ENCODE measurements at places on chromosomes 7 and 10. TPM values are rescaled to one million over a fixed set of nuclear protein-coding genes. Genes with fewer than 3 reads are reported as not detected.

- no peak for DNase-seq
- peaks cover under 1% of the 10 kb centered on the region for H3K4me1 ChIP-seq
- H3K27ac ChIP-seq = no peak overlapping the region
- no peak overlapping the region for H3K4me3 ChIP-seq
Measured at GRCh38 chr7:30543813-30544525, 39.3 kb upstream of the GGCT start.

DNA sequence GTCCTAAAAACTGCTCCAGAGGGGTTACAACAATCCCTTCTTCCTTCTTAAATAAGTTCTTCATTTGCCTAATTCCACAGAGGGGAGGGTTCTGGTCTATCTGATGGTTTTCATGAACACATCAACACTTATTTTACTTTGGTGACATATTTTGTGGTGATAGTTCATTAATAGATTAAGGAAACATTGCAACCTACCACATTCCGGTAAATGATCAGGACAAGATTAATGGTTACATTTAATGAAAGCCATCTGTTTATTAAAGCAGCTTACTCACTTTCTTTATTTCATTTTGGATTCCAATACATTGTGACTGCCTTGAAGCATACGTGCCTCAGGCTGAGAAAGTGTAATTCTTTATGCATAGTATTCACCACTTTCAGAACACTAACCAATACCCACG, 101.0 kb downstream of the SKIDA1 start:
- H3K27ac ChIP-seq = no peak overlapping the region
- H3K27me3 ChIP-seq = no peaks in the 10 kb centered on the region

- H3K4me3 ChIP-seq = no peak overlapping the region
- no peak for DNase-seq
- no peaks in the 10 kb centered on the region for H3K27me3 ChIP-seq
- no peaks in the 10 kb centered on the region for H3K4me1 ChIP-seq
- no peaks in the 10 kb centered on the region for H3K36me3 ChIP-seq
Measured at GRCh38 chr10:47071891-47072290, 160.7 kb downstream of the PTPN20 start.

GRCh38 chr10:12337453-12338372, 11.6 kb upstream of the CAMK1D start:
- no peak overlapping the region for H3K27ac ChIP-seq
- H3K36me3 ChIP-seq = no peaks in the 10 kb centered on the region
- DNase-seq = no peak
- H3K27me3 ChIP-seq = no peaks in the 10 kb centered on the region

GRCh38 chr7:36153571-36154097, 580 bp downstream of the EEPD1 start:
- H3K27me3 ChIP-seq = no peaks in the 10 kb centered on the region
- H3K4me1 ChIP-seq = peaks cover 8% of the 10 kb centered on the region
- peak overlapping the region; percentile 49 for H3K4me3 ChIP-seq
- peak overlapping the region; percentile 86 for H3K27ac ChIP-seq
- no peaks in the 10 kb centered on the region for H3K36me3 ChIP-seq

- no peak overlapping the region for H3K4me3 ChIP-seq
- DNase-seq = no peak
- no peaks in the 10 kb centered on the region for H3K36me3 ChIP-seq
- no peaks in the 10 kb centered on the region for H3K4me1 ChIP-seq
- no peak overlapping the region for H3K27ac ChIP-seq
Measured at GRCh38 chr7:158809596-158809995, 19.7 kb downstream of the ESYT2 start.

- no peak for DNase-seq
- no peak overlapping the region for H3K27ac ChIP-seq
- H3K27me3 ChIP-seq = no peaks in the 10 kb centered on the region
- H3K4me3 ChIP-seq = no peak overlapping the region
- H3K4me1 ChIP-seq = no peaks in the 10 kb centered on the region
Measured at GRCh38 chr10:29151005-29151404, 137.9 kb upstream of the LYZL1 start.

- no peaks in the 10 kb centered on the region for H3K4me1 ChIP-seq
- H3K27me3 ChIP-seq = no peaks in the 10 kb centered on the region
- no peak overlapping the region for H3K4me3 ChIP-seq
- no peak overlapping the region for H3K27ac ChIP-seq
- DNase-seq = no peak
- H3K36me3 ChIP-seq = no peaks in the 10 kb centered on the region
Measured at GRCh38 chr7:7581531-7582179, 15.0 kb downstream of the MIOS start.

DNA sequence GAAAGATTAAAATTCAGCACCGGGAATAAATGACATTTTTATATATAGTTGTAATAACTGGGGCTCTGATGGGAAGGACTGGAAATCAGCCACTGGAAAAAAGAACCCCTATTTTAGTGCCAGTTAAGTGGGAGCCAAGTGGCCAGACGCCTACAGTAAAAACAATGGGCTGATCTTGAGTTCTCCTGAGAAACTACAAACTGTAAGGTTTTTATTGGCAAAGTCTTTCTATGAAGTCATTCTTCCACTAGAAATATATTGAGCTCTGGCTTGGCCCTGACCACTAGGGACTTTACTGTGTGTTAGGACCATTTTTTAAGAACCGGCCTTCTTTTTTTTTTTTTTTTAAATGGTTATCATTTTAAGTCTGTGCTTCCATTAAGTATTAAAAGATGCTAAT, 79.6 kb downstream of the ZNF22 start:
- H3K4me1 ChIP-seq = no peaks in the 10 kb centered on the region
- H3K4me3 ChIP-seq = no peak overlapping the region
- no peaks in the 10 kb centered on the region for H3K27me3 ChIP-seq
- H3K27ac ChIP-seq = no peak overlapping the region
- DNase-seq = no peak
- H3K36me3 ChIP-seq = no peaks in the 10 kb centered on the region

- no peak for DNase-seq
- H3K4me3 ChIP-seq = no peak overlapping the region
- no peaks in the 10 kb centered on the region for H3K4me1 ChIP-seq
- no peaks in the 10 kb centered on the region for H3K27me3 ChIP-seq
Measured at GRCh38 chr7:2045559-2046405, 187.0 kb downstream of the MAD1L1 start.

DNA sequence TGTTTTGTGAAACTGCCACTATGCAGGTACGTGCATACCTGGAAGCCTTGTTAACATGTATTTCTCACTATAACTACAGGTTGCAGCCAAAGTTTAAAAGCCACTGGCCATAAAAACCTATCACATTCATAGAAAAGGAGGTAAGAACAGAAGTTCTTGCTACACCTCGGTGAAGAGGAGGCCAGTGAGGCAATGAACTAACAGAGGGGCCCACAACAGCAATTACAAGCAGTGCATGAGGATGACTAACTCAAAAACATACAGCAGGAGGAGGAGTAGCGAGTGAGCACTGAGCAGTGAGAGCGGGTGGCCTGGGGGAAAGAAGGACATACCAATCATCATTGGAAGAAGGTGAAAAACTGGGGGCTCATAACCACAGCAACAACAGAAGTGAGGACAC, 51.6 kb downstream of the NUDCD3 start:
- H3K4me1 ChIP-seq = no peaks in the 10 kb centered on the region
- H3K27me3 ChIP-seq = no peaks in the 10 kb centered on the region
- no peak overlapping the region for H3K4me3 ChIP-seq
- no peak overlapping the region for H3K27ac ChIP-seq

- no peaks in the 10 kb centered on the region for H3K27me3 ChIP-seq
- no peak for DNase-seq
- H3K4me1 ChIP-seq = no peaks in the 10 kb centered on the region
- H3K27ac ChIP-seq = no peak overlapping the region
Measured at GRCh38 chr7:101410743-101411507, 48.2 kb downstream of the COL26A1 start.

DNA sequence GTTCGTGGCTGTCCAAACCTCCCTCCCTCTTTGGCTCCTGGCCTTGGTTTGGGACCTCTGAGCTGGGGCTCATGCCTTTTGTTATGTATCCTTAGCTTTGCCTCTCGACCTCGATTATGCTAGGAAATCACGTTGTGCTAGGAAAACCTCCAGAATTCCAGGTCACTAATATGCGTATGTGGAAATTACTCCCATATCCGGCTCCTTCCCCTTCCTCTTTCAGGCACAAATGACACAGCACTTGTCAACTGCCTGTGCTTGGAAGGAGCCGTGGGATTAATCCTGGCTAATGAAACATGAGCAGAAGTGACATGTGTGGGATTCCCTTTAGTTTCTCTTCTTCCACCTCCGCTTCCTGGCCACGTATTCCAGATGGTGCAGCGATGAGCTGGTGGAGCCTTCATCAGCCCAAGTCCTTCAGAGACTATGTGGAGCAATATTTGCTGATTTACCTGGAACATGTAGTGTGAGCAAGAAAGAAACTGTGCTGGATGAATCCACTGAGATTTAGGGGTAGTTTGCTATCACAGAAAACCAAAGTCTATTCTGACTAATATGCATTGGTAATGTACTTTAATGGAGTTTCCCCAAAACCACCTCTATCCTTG, 149.2 kb downstream of the REEP3 start:
- no peak overlapping the region for H3K4me3 ChIP-seq
- H3K4me1 ChIP-seq = peaks cover 28% of the 10 kb centered on the region
- H3K27ac ChIP-seq = peak overlapping the region; percentile 56
- no peak for DNase-seq
- no peaks in the 10 kb centered on the region for H3K27me3 ChIP-seq
- H3K36me3 ChIP-seq = no peaks in the 10 kb centered on the region

DNA sequence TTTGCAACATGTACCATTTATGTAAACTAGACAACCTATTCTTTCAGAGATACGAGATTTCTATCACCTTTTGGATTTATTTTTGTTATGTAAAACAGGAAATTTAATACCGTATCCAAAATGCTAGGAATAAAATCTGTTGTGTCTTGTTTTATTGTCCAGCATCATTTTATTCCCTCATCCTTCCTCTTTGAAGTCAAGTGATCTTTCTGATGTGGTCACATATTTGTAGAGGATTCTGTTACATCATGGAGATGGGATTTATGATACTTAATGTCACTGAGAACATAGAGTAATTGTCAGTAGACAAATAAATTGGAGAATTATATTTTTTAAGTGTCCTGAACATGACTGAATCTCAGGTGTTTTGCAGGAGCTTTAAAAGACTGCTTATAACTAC, 64.7 kb downstream of the ZNF277 start:
- no peaks in the 10 kb centered on the region for H3K27me3 ChIP-seq
- no peak for DNase-seq
- no peak overlapping the region for H3K4me3 ChIP-seq
- H3K36me3 ChIP-seq = no peaks in the 10 kb centered on the region

DNA sequence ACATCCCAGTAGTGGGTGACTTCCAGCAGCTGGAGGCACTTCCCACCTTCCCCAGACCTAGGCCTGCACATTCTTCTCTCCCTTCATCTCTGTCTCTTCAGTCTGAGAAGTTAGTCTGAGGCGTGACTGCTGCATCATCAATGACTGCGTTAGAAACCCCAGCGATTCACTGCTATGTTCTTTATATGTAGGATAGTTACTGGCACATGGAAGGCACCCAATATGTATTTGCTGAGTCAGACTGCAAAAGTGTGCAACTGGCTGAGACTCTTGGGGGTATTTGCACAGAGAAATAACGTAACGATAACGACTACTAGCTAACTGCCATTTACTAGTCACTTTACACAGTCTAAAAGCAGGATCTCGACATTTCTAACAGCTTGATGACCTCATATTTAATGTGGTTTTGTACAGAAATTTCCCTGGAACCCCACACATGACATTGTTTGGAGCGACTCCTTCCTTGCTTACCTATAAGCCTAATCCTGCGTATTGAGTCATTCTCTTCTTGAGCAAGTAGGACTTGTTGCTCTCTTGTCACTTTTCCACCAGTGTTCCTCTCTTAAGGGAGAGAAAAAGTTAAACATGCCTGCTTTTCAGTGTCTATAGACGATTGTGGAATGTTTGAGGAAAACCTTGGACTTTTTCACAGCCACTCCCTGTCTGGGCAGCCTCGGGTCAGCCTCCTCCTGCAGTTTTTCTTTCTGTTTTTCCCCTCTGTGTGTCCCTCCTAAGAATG, 45.5 kb downstream of the THNSL1 start:
- peak overlapping the region; percentile 57 for H3K27ac ChIP-seq
- H3K4me3 ChIP-seq = no peak overlapping the region
- H3K27me3 ChIP-seq = no peaks in the 10 kb centered on the region
- DNase-seq = no peak

GRCh38 chr10:112520914-112521313, 73.9 kb downstream of the VTI1A start:
- no peaks in the 10 kb centered on the region for H3K27me3 ChIP-seq
- no peak overlapping the region for H3K27ac ChIP-seq
- no peaks in the 10 kb centered on the region for H3K36me3 ChIP-seq
- no peak for DNase-seq

GRCh38 chr10:108899670-108900069, 1023.6 kb downstream of the XPNPEP1 start:
- H3K4me1 ChIP-seq = peaks cover 21% of the 10 kb centered on the region
- no peaks in the 10 kb centered on the region for H3K36me3 ChIP-seq
- no peak overlapping the region for H3K4me3 ChIP-seq

DNA sequence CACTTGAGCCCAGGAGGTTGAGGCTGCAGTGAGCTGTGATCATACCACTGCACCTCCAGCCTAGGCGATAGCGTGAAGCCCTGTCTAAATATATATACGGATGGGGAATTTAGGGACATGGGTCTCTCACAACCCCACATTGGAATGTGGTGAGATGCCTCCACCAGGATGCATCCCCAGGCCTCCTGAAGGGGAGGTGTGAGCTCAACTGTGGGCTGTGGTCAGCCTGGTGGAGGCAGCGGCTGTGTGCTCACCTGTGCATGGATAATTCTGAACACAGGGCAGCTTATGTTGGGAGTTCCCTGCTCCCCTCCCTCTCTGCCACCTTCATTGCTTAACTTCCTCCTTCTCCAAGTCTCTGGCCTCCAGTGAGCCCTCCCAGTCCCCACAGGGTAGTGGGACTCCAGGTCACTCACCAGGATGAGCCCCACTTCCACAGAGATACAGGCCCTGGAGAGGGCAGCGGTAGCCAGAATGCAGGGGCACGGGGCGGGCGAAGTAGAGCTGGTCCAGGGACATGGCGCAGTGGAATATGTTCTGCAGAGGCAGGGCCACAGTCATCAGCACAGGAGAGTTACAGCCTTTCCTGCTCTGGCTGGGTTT, 30.4 kb downstream of the PYROXD2 start:
- peaks cover 88% of the 10 kb centered on the region for H3K36me3 ChIP-seq
- no peak overlapping the region for H3K4me3 ChIP-seq
- H3K27ac ChIP-seq = no peak overlapping the region
- H3K4me1 ChIP-seq = no peaks in the 10 kb centered on the region

- H3K4me3 ChIP-seq = no peak overlapping the region
- no peaks in the 10 kb centered on the region for H3K4me1 ChIP-seq
- DNase-seq = no peak
- peak overlapping the region; percentile 92 for H3K27ac ChIP-seq
- H3K36me3 ChIP-seq = no peaks in the 10 kb centered on the region
Measured at GRCh38 chr10:110013630-110014293, 6.0 kb downstream of the ADD3 start.

Gene LIPK
- total RNA-seq = not detected

Gene NRF1
- 18.4 TPM for total RNA-seq

Gene GRID2IP
- not detected for total RNA-seq

Gene SEMA3D
- total RNA-seq = 4.8 TPM

Gene TEX36
- not detected for total RNA-seq

Gene GJD4
- not detected for total RNA-seq

Gene IFIT2
- 6.3 TPM for total RNA-seq

Gene CYP17A1
- total RNA-seq = not detected

Gene SRPK2
- total RNA-seq = 54.1 TPM

Gene SKIDA1
- total RNA-seq = 2.7 TPM

Gene FBXO24
- total RNA-seq = not detected

Gene SORBS1
- total RNA-seq = 544 TPM

Gene SPDYE5
- not detected for total RNA-seq

Gene CYP2C19
- total RNA-seq = not detected
